GM23248 (cell line): ENCODE measurements at places on chromosomes 3 and 15. TPM values are rescaled to one million over a fixed set of nuclear protein-coding genes. Genes with fewer than 3 reads are reported as not detected.

The BMF gene
- 1.1 and 2.7 TPM in 2 replicates for total RNA-seq

The CPEB1 gene
- 8.6 and 15.9 TPM in 2 replicates for total RNA-seq

- DNase-seq, result peak; percentile 74
Observed at GRCh38 chr15:44711743-44712345, 527 bp downstream of the B2M start.

- no peak for DNase-seq
Observed at GRCh38 chr3:120767106-120767505, 24.6 kb downstream of the GTF2E1 start.

GRCh38 chr3:97297032-97297431, 467.5 kb upstream of the ARL6 start:
- DNase-seq, result no peak

GRCh38 chr3:74273555-74274402, 340.7 kb downstream of the CNTN3 start:
- DNase-seq, result no peak

The SLC28A1 gene
- total RNA-seq, result not detected in 2 replicates

DNA sequence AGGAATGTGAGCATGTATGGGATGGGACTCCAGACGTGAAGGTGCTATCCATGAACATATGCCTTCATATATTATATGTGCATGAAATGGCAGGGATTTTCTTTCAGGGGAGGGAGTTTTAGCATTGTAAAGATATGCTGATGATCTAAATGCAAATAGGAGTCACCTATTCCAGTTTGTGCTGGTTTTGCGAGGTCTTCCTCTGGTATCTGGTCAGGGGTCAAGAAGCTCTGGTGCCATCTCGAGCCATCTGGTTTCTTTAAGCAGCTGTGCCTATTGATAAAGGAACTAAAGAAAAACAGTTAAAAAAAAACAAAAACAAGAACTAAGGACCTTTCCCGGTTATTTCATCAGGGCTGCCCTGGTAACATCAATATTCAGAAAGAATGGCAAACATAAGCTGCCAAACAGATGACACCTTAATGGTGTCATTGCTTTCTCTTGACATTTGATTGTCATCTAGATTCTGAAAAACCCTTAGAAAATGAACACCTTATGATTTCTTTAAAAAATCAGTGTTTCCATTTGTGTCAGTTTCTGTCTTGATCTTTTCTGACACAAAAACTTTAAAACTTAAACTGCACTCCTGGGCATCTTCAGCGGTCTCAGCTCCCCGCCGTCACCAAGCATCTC, 22.7 kb downstream of the APH1B start:
- DNase-seq, result no peak

DNA sequence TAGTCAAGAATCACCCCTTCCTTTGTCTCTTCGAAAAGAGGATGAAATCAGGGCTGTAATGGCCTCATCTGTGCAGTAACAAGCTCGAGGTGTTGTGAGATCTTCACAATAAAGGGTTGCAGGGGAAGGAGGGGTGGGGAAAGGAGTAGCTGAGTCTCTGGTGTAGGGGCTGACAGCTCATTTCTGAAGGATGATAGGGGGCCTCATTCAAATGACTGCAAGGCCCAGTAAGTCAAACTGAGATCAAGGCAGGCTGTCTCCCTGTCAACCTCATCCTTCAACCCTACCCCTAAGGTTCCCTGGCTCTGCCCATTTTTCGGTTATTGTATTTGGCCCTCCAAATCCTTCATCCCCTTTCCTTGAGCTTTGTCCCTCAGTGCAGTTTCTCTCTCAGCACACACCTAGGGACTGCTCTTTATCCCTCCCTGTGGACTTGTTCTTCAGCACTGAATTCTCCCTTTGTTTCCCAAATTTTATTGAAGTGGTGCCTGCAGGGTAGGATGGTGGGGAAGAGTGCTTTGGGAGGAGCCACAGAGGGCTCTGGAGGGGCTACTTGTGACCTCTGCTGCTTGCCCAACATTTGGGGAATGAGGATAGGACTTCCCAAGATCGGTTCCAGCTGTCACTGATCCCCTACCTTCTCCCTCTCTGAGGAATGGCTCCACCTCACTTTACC, 38.1 kb downstream of the ZNF589 start:
- DNase-seq, result no peak

DNA sequence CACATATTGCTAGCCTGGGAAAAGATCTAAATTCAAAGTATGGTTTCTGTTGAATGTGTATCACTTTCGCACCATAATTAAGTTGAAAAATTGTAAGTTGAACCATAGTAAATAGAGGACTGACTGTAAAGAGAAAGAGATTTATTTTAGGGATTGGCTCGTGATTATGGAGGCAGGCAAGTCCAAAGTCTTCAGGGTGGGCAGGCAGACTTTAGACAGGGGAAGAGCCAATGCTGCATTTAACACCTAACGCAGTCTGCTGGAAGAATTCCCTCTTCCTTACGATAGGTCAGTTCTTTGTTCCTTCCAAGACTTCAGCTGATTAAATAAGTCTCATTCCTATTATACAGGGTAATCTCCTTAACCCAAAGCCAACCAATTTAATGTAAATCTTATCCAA, 15.8 kb downstream of the C3orf85 start:
- DNase-seq, result no peak

DNA sequence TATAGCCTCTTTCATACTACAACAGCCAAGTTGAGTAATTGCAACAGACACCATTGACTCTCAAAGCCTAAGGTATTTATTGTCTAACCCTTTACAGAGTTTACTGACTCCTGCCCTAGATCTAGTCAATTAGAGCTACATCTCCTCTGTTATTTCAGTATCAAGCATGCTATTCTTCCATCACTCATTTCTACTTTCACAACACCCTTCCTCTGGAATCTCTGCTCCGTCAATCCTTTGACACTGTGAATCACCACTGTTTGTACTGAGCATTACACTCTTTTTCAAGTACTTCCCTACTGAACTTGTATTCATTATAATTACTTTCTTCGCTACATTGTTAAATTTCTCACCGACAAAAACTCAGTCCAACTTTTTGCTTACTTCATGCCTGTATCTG, 121.8 kb downstream of the ZNF609 start:
- DNase-seq, result peak; percentile 17

- DNase-seq, result no peak
Observed at GRCh38 chr3:41320953-41321641, 121.8 kb downstream of the CTNNB1 start.

The KLHL40 gene
- total RNA-seq, result not detected in 2 replicates

- no peak for DNase-seq
Observed at GRCh38 chr3:148911592-148911991, 46.5 kb downstream of the CPA3 start.

DNA sequence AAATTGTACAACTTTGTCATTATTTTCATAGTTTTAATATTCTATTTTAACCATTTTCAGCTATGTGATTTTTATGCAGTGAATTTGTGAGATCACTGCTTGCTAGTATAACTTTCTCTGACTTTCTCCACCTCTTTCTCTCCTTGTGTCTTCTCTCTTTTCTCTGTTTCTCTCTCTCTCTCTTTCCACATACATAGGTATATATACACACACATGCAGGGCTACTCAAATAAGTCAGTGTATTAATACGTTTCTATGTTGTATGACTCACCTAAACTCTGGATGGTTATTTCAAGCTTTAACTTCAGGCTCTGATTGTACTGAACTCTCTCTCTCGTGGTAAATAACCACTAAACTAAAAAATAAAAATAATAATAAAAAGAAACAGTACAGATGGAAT, 1389.3 kb upstream of the ALCAM start:
- DNase-seq, result no peak

GRCh38 chr15:40582726-40583246, 11.3 kb upstream of the KNL1 start:
- DNase-seq, result peak; percentile 4

GRCh38 chr15:99100245-99101173, 4.4 kb upstream of the SYNM start:
- peak; percentile 87 for DNase-seq

- no peak for DNase-seq
Observed at GRCh38 chr15:83164771-83165404, 42.7 kb downstream of the HDGFL3 start.

The IL16 gene
- total RNA-seq, result under 0.01 and 0.32 TPM in 2 replicates

- peak; percentile 82 for DNase-seq
Observed at GRCh38 chr3:184186184-184186901, at the start of gene ABCF3. ABCF3 (plus strand) TSS chr3:184186199; CDS start chr3:184186208, 9 bp downstream.

The XCR1 gene
- not detected in 2 replicates for total RNA-seq

The CCR3 gene
- total RNA-seq, result not detected in 2 replicates

The BFSP2 gene
- total RNA-seq, result not detected in 2 replicates

GRCh38 chr3:58231666-58232065, 5.9 kb upstream of the ABHD6 start:
- DNase-seq, result no peak

The DTX3L gene
- 10.1 and 12.9 TPM in 2 replicates for total RNA-seq

The MST1R gene
- 0.32 TPM in 1 of 2 replicates, not detected in the other for total RNA-seq

The CX3CR1 gene
- not detected in 2 replicates for total RNA-seq

DNA sequence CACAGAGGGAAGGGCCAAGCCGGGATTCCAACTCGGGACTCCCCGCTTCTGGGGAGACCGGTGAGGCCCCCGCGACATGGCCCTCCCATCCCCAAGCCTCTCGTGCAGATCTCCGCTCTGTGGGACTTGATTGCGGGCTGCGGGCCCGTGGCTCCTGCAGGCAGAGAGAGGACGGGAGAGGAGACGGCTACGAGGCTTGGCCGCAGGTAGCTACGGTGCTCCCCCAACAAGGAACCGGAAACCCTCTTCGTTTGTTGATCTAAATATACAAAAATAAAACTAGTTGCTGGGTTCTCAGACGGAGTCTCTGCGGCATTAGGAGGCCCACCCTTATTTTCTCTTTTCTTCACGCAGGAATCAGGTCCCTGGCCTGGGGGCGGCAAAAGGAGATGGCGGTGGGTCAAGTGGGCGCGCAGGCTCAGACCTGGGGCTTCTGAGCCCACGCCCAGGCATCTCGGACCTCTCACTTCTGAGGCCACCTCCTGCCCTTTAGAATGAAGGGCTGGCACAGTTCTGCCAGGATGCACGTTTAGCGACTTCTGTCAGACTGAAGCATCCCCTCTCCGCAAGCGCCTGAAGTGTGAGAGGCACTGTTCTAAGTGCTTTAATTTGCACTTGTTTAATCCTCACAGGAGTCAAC, 10.9 kb downstream of the GNB5 start:
- peak; percentile 7 for DNase-seq

- no peak for DNase-seq
Observed at GRCh38 chr3:185330644-185331043, 32.3 kb upstream of the MAP3K13 start.

GRCh38 chr3:178845420-178846118, 226.0 kb downstream of the ZMAT3 start:
- DNase-seq, result peak; percentile 29

The TF gene
- total RNA-seq, result under 0.01 TPM in 1 of 2 replicates, not detected in the other

DNA sequence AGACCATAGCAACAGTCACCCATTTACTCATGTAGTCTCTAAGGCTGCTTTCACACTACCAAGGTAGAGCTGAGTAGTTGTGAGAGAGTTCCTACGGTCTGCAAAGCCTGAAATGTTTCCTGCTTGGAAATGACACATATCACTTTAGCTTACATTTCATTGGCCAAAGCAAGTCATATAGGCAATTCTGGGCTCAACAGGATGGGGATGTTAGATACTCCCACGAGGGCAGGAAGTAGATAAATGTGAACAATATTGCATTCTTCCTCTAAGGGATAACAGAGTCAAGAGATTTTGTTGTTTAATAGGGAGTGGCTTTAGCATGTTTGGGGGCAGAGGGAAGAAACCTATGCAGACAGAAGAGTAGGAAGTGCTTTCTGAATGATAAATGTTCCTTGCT, 355.6 kb upstream of the THRB start:
- no peak for DNase-seq

The GABRA5 gene
- 0.22 and 0.25 TPM in 2 replicates for total RNA-seq

GRCh38 chr3:62708638-62709373, 166.4 kb downstream of the CADPS start:
- DNase-seq, result no peak

GRCh38 chr3:134600206-134600605, 50.6 kb downstream of the KY start:
- no peak for DNase-seq

DNA sequence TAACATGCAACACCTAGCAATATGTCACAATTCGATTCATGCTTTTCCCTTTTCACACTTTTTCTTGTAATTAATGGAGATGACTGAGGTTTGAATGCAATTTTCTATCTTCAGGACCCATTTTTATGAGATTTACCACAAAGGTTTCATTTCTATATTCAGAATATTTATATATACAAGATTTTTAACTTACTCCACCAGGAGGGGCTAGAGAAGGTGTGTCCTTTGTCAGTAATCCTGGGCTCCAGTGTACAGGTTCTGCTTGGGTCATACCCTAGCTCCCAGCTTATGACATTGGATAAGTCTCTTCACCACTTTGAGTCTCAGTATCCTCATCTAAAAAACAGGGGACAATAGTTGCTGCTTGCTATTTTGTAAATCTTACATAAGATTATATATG, 95.7 kb upstream of the SLC24A5 start:
- peak; percentile 17 for DNase-seq

GRCh38 chr3:139509631-139510030, 29.9 kb downstream of the RBP1 start:
- DNase-seq, result no peak

- no peak for DNase-seq
Observed at GRCh38 chr15:87167055-87167454, 1087.4 kb downstream of the AGBL1 start.

GRCh38 chr3:180403156-180403555, 198.8 kb upstream of the TTC14 start:
- no peak for DNase-seq

DNA sequence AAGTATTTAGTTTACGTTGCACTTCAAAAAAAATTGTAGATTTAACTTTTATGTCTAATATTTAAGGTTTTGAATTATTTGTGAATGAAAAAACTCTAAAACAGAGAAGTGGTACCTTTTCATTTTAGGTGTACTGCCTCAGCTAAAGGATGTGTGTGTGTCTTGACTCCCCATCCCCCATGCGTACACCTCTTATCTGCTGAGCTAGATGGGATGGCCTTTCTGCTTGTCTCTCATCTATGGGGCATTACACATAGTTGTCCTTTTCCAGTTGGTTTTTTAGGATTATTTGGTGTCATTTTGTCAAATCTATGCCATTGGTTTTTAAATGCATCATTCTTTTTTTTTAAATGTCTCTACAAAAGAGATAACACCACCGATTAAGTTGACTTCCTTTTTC, 110.9 kb downstream of the FNDC3B start:
- DNase-seq, result no peak

The PLA2G4D gene
- total RNA-seq, result not detected in 2 replicates

The TP53BP1 gene
- 46.4 and 56.8 TPM in 2 replicates for total RNA-seq

GRCh38 chr3:197547306-197548011, 8.3 kb downstream of the BDH1 start:
- no peak for DNase-seq
